ENCODE measurements at places on chromosomes 1 and 21. TPM values are rescaled to one million over a fixed set of nuclear protein-coding genes. Genes with fewer than 3 reads are reported as not detected.

DNA sequence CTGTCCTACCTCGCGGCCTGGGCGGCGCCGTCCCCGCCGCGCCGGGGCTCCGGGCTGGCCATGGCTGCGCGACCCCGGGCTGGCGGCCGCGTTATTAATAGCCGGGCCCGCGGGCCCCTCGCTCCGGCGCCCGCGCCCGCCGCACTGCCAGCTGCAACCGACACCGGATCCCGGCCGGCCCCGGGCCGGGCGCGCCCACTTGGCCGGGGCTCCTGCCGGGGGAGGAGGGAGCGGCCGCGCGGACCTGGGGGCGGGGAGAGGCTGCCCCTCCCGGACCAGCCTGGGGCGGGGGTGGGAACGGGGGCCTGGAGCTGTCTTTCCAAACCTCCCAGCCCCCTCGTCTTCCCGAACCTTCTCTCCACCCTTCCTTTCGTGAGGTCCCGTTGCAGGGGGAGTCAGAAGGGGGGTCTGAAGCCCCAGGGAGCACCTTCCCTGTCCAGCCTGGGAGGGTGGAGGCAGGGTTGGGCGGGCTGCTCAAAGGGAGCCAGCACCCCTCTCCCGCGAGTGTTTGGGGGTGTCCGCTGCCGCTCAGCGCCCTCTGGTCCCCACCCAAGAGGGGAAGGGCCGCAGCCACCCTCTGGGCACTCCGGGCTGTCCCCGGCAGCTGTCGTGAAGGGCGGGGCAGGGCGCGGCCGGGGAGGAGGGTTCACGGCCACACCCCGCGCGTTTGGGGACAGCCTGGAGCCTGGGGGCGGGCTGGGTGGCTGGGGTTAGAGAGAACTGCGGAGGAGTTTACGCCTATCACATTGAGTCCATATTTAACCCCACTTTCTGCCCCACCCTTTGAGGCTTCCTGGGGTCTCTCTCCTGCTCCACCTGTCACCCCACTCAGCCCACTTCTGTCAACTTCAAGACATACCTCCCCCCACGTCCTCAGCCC, at the start of gene SYNC:
SYNC (minus strand) TSS at position 172 of the 880 bp plus-strand sequence; CDS start at position 62, 110 bp downstream.
- DNase-seq = peak; percentile 70

GRCh38 chr1:183209533-183210158, 23.6 kb downstream of the LAMC2 start:
- peak; percentile 91 for DNase-seq

GRCh38 chr1:933603-933940, 9.8 kb downstream of the SAMD11 start:
- DNase-seq = no peak

The ATF3 gene
- total RNA-seq = 1.1 TPM

DNA sequence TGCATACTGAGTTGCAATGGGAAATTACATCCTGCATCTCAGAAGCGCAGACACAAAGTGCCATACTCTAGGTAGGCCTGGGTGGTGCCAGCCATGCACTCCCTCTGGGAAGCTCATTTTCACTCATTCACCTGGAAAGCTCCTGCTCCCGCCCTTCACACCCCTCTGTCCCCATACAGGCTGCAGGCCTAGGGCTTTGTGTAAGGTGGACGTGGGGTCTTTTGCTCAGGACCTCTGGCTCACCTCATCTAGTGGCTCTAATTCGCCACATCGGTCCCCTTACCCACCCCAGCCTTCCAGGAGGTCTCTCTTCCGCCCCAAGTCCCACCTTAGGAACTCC, 751 bp downstream of the MRPS15 start:
- DNase-seq = no peak

- DNase-seq = no peak
These were observed 2.1 kb downstream of the C1orf21 start for GRCh38 chr1:184388971-184389370.

The GPATCH2 gene
- total RNA-seq = 12.4 TPM

GRCh38 chr1:232845406-232845955, 40.3 kb downstream of the MAP10 start:
- DNase-seq = no peak

GRCh38 chr1:26161415-26162219, 2.7 kb downstream of the FAM110D start:
- peak; percentile 24 for DNase-seq

DNA sequence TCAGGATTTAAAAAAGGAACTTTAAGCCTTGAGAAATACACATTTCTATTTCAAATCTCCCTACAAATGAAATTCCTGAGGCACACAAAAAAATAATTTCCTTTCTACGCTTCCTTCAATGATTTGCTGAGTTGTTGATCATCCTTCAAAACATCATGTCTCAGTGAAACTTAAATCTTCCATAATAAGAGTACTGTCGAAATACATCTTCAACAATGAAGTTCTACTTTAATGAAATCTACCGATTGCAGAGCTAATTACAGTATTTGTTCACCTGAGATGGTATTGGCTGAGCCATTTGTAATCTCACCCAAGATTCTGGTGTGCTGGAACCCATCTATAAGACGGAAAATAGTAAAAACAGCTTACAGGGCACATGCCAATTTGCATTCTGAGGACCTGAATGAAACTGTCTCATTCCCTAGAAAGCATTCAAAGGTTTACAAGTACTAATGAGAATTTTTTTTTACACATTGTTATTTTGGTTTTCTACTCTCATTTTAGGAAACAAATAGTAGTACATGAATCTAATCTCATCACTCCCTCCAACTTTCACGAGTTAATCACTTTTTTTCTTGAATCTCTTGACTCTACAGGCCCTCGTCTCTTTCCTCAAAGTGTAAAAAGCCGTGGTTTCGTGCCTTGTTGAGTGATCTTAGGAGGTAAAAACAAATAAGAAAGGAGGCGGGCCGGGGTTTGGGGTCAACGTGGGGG, 1.1 kb downstream of the CHML start:
- DNase-seq = no peak

GRCh38 chr1:161730050-161730564, 8.8 kb downstream of the FCRLB start:
- DNase-seq = peak; percentile 60

The SERPINC1 gene
- not detected for total RNA-seq

GRCh38 chr1:177281901-177282300, 111.1 kb downstream of the BRINP2 start:
- DNase-seq = no peak

GRCh38 chr1:25634066-25634465, 17.5 kb downstream of the MAN1C1 start:
- no peak for DNase-seq

- peak; percentile 19 for DNase-seq
These were observed 53.9 kb upstream of the ASPM start for GRCh38 chr1:197200272-197200899.

- peak; percentile 78 for DNase-seq
These were observed 30.0 kb downstream of the TMPRSS15 start for GRCh38 chr21:18373606-18374005.

- no peak for DNase-seq
These were observed 134.7 kb downstream of the HLX start for GRCh38 chr1:221013691-221014660.

The CRYBG2 gene
- not detected for total RNA-seq
